ENCODE measurements at places on chromosomes 11 and 22.

DNA sequence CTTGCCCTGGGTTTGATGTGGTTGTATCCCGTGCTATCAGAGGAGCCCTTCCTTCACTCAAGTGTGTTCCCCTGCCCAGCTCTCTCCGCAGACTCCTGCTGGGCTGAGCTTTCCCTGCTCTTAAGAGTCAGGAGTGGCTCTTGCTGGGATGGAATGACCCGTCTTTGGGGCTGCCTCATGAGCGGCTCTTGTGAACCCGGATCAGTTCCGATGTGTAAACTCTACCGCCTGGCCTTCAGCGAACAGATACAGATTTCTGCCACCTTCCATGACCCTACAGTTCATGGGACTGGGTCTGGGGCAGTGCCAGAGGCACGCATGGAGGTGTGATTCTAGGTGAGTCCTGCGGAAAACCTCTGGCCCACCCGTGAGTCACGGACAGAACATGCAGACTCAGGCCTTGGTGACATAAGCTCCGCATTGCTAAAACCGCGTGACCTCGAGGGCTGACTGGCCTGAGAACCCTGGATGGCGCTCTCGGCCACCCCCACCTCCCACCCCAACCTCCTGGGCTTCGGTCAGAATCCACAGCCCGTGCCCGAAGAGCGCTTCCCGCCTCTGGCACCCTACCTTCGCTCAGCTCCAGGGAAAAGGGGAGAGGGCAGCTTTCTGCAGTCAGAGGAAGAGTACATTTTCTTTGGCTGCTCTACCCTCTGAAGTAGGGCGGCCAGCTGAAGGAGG is 1.3 kb upstream of the ZBTB16 start:
- no peak for DNase-seq

DNA sequence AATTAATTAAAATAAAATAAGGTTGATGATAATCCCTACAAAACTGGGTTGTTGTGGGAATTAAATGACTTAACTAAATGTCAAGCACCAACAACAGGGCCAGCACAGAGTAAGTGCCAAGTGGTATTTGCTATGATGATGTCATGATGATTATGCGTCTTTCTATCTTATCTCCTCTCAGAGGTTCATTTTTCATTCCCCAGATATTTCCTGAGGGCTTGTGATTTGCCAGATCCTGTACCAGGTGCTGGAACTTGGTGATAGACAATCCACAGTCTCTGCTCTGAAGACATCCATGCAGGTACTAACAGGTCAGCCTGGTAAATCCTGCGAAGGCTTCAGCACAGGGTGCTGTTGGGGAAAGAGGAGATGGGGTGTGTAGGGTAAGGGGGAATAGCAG is 8.1 kb upstream of the MYH9 start:
- no peak for DNase-seq

DNA sequence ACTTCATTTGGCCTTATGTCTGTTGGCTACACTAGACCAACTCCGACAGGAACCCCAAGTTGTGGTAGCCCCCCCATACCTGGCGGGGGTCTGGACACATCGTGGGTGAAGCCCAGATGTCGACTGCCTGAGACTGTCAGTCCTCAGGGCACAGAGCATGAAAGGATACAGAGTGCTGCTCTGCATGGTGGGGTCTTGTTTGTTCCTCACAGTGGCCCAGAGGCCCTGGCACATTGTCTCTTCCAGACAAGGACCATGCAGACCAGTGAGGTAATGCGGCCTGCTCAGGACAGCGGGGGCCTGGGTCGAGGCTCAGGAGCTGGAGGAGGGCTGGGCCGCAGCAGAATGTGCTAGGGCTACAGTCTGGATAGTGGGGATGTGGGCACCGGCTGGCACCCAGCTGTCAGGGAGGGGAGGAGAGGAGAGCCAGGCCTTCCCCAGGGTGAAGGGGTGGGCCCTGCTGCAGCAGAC is 14.6 kb downstream of the CAPN5 start:
- DNase-seq, result no peak

DNA sequence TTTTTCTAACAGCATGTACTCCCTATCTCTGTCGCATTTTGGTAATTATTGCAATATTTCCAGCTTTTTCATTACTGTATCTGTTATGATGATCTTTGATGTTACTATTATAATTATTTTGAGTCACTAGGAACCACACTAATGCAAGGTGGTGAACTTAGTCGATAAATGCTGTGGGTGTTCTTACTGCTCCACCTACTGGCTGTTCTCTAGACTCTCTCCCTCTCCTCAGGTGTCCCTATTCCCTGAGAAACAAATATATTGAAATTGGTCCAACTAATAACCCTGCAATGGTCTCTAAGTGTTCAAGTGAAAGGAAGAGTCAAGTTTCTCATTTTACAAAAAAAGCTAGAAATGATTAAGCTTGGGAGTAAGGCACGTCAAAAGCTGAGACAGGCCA is 10.5 kb downstream of the ARL14EP start:
- DNase-seq, result no peak

DNA sequence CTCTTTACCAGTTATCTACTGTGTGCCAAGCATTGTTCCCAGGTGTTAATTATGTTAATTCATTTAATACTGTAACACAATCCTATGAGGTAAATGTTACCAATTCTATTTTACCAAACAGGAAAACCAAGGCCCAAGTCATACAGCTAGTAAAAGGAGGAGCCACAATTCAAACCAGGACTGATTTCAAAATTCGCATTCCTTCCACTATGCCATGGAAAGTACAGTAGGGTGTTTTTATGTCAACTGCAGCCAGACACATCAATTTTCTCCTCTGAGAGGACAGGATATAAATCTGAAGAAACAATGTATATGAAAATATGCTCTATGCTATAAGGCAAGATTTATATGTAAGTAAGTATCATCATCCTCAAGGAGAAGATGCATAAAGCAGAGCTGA is 104.3 kb downstream of the RPL27A start:
- no peak for DNase-seq

GRCh38 chr11:119493712-119494111 is 70.7 kb upstream of the THY1 start:
- DNase-seq, result no peak

GRCh38 chr11:114399490-114400215 is 658 bp downstream of the C11orf71 start:
- DNase-seq, result no peak

DNA sequence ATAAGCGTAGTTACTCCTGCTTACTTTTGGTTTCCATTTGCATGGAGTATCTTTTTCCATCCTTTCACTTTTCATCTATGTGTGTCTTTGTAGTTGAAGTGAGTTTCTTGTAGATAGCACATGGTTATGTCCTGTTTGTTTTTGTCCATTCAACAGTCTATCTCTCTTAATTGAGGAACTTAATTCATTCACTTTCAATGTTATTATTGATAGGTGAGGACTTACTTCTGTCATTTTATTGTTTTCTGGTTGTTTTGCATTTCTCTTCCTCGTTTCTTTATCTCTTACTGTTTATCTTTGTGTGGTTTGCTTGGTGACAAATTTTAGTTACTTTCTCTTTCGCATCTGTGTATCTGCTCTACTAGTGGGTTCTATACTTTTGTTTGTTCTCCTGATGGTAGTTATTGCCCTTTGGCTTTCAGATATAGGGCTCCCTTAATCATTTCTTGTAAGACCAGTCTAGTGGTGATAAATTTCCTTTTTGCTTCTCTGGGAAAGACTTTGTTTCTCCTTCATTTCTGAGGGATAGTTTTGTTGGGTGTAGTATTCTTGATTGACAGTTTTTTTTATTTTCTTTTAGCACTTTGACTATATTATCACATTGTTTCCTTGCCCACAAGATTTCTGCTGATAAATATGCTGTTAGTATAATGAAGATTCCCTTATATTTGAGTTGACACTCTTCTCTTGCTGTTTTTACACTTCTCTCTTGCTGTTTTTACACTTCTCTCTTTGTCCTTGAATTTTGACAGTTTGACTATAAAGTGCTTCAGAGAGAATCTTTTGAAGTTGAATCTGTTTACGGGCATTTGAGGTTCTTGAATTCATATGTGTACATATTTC is 9.0 kb upstream of the RAG1 start:
- no peak for DNase-seq

GRCh38 chr11:115930886-115931547 is 426.8 kb upstream of the CADM1 start:
- no peak for DNase-seq

DNA sequence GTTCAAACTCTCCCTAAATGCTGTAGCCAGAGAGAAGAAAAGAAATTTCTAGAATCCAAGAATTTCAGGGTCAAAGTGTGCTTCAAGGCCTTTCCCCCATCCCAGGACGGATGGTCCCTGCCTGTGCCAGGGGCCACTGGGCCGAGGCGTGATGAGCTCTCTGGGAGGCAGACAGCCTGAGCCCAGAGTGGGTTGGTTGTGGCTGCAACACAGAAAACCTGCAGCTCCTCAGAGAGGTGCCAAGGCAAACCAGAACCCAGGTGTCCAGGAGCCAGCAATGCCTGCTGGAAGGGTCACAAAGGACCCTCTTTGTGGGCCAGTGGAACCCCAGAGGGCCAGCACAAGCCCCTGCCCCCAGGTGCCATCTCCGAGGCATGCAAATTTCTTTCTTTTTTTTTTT is 2.6 kb upstream of the APOL6 start:
- DNase-seq, result no peak

DNA sequence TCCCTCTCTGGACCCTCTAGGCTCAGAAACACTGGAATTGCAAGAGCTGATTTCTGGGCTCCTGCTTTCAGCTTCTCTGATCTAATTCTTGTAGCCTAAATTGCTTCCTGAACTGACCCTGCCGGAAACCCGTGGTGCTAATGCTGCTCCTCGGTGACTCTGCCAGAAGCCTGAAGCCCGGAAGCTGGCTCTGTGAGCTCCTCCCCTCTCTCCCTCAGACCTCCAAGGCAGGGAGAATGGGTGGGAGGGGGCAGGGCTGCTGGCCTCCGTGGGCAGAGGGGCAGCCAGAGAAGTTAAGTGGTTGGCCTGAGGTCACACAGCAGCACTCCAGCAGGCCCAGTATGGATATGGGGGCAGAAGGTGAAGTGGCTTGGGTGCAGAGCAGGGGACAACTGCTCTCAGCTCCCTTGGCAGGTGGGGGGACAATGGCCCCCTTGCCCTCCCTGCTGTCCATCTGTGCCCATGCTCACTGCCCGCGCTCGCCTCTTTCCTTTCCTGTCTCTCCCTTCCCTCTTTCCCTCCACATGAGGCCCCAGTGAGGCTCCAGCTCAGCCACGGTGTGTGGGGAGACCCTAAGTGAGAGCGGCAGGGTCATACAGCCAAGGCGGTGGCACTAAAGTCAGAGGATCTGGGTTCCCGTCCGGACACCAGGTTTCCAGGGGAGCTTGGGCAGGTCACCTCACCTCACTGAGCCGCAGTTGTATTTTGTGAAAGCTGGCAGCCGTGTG is 16.2 kb downstream of the CAPN5 start:
- peak; percentile 46 for DNase-seq

DNA sequence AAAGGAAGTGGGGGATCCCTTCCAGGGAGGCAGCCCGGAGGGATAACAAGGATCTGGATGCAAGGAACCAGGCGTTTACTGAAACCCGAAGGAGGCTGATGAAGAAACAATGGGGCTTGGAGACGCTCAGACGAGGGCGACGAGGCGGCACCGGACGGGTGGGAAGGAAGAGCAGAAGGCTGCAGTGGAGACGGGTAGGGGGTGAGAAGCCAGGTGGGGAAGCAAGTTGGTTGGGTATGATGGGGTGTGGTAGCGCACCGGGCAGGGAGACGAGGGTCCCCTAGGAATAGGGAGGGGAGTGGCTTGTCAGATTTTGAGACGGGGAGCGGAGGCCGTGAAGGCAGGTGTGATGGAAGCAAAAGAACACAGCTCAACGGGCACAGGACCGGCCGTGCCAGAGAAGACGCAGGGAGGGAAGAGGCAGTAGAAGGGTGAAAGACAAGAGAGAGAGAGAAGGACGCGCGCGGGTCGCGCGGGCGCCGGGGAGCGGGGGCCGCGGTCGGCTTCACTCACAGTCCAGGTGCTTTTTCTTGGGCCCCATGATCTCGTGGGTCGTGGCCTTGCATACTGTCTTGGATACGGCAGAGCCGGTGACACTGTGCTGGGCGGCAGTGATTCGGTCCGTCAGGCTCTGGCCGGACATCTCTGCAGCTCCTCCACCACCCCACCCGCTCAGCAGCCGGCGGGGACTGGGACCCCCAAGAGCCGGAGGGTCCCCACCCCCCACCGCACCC is 579 bp downstream of the PICALM start:
- peak; percentile 47 for DNase-seq

DNA sequence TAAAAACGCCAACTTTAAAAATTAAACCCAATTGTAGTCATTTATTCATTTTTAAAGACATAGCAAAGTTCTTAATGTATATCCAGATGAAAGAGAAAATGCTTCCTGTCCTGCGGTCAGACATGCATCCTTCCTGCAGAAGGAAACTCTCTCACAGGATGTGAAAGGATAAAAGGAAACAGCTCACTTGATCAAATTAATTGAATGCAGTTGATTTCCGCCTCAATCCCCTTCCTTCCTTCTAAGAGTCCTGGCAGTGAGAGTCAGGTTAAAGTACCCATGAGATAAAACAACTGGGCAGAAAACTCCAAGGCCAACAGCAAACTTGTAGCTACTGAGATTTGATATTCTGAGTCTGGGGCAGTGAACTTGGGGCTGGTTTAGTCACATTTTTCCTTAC is 38.5 kb downstream of the CWC15 start:
- DNase-seq, result no peak

DNA sequence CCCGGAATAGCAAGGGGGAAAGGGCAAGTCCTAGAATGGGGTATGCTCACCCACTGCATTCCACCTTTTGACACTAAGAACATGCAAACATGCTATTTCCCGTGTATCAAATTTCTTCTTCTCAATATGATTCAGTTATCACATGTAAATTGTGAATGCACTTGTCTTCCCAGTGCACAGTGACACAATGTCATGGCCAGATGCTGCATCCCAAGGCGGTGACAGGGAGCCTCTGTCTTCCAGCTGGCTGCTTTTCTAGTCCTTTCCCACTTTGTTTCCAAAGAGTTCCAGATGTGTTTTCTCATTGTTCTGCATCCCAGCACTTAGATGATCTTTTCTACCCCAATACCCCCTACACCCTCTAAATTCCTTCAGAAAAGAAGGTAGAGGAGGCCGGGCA is 12.4 kb downstream of the SLC25A18 start:
- DNase-seq, result no peak

DNA sequence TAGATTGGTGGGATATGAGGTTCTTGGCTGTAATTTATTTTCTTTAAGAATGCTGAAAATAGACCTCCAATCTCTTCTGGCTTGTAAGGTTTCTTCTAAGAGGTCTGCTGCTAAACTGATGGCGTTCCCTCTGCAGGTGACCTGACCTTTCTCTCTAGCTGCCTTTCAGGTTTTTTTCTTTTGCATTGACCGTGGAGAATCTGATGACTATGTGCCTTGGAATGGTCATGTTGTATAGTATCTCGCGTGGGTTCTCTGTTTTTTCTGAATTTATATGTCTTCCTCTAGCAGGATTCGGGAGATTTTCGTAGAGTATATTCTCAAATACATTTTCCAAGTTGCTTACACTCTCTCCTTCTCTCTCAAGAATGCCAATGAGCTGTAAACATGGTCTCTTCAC is 122.2 kb downstream of the DDX10 start:
- no peak for DNase-seq

- DNase-seq, result no peak
Measured at GRCh38 chr11:126109941-126110731, 47.5 kb upstream of the CDON start.

DNA sequence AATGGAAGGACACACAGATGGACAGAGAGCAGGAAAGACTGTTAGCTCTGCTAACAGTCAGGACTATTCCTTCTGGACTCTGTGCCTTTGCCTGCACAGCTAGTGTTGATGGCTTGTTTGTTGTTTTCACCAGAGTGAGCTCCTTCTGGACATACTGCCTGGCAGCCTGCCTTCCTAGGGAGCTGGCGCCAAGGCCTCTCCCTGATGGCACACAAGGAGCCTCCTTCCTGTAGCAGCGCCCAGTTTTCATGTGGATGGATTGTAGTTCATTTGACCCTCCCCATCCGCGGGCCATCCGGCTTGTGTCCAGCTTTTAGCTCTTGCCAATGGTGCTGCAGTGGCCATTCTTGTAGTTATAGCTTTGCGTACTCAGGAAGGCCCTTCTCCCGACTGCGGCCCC is 16.6 kb upstream of the BCR start:
- no peak for DNase-seq

All from stimulated activated CD4-positive, alpha-beta T cell treated with anti-CD3 and anti-CD28 coated beads, Interleukin-4, amount 100 ng/mL, for 1 hour (primary cell).